ENCODE measurements at places on chromosomes 3 and 15. TPM values are rescaled to one million over a fixed set of nuclear protein-coding genes. Genes with fewer than 3 reads are reported as not detected.

MORC1 gene
- total RNA-seq = not detected

CDHR4 gene
- total RNA-seq = not detected

TUSC2 gene
- total RNA-seq = 34.9 TPM

ABTB1 gene
- 6.2 TPM for total RNA-seq

UQCC5 gene
- total RNA-seq = 38.6 TPM

KNG1 gene
- 6.7 TPM for total RNA-seq

SCAMP5 gene
- total RNA-seq = 9.2 TPM

All from Caco-2 (cell line).